ENCODE measurements at places on chromosomes 5 and 9.

GRCh38 chr5:54311176-54311677, 854 bp upstream of the ARL15 start:
- no peak for DNase-seq

DNA sequence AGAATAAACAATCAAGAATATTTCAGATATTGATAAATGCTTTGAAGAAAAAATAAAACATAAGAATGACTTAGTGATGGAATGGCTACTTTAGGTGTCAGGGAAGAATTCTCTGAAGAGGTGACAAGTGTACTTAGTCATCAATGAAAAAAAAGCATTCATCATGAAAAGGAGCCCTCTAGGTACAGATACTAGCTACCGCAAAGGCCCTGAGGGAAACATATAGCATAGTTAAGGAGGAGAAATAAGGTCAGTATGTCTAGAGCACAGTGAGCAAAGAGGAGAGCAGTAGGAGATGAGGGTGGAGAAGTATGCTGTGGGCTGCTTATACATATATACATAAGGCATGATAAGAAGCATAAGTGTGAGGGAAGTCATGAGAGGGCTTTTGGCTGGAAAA, 41.8 kb downstream of the CSF2 start:
- no peak for DNase-seq

DNA sequence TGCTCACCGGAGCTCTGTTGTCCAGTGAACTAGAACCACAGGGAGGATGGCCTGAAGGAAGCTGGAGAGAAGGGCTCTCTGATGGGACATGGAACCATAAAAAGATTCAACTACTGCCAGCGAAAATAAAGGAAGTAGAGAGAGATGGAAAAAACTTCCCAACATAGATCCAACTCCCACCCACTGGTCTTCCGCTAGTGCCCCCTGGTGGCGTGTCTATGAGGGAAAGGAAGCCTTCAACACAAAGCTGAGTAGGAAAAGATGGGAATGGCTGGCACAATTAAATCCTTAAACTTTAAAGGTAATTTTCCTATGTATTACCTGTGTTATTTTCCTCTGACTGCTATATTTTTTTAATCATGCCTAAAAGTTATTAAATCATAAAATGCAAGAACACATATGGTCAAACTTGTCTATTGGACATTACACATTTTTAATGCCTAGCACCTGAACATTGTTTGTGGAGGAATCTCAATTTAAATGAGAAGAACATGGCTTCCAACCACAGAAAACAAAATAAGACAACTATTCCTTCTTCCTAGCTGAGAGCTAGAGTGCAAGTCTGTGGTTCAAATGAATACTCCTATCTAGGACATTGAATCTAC, 51.5 kb downstream of the CEP120 start:
- DNase-seq = peak; percentile 13

DNA sequence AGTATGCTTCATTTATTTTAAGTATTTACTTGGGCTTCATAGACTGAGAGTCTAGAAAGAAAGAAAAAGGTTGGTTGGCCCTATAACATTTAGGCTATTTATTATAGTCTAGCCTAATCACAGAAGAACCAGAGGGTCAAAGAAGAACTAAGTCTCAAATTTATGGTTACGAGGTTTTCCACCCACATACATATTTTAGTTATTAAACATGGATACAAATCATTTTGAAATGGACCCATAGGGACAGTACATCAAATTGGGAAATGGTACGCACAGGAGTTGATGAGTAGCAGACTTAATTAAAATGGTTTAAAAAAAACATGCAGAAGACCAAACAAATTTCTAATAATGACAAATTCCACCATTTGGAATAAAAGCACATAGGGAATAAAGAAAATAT, 17.7 kb downstream of the SVEP1 start:
- no peak for DNase-seq

GRCh38 chr5:178527458-178528307, 62.5 kb downstream of the COL23A1 start:
- no peak for DNase-seq

DNA sequence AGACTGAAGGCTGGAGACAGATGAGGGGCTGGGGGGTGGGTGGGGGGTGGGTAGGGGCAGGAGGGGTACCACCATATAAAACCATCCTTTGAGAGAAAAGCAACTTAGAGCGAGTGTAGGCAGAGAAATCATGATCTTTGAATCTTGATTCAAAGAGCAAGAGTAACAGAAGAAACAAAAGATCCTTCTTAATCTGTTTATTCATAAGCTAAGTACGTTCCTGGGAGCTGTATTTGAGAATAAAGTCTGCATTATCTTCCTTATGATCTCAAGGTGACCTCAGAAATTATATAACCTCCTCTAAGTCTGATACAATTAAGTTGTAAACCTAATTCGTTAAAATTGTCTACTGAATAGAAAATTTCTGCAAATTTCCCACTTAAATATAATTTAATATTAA, 558.8 kb downstream of the NR2F1-AS1 start:
- DNase-seq = no peak

GRCh38 chr9:86766912-86767311, 180.4 kb downstream of the GAS1 start:
- no peak for DNase-seq

- no peak for DNase-seq
Measured at GRCh38 chr9:108885643-108886348, 23.7 kb downstream of the ACTL7A start.

DNA sequence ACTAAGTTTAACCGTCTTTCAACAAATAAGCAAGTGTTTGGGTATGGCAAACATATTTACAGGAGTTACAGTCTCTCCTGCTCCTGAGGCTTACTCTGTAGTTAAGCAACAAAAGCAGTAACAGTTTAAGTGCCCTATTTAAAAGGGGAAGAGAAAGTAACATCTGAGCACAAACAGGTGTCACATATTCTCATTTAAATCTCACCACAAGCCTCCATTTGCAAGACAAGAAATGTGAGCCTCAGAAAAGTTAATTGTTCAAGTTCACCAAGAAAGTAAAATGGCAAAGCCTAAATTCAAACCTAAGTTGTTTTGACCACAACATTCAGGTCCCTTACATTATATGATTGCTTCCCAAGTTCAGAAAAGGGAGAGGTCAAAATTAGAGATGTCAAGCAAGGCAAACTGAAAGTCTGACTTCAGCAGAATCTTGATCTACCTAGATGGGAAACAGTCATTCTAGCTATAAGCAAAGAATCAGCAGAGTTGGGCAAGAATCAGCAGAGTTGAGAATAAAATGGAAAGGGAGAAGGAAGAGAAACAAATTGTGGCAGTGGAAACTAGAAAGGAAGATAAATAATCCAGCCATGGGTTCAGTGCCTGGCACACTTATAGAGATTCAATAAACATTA, 93.4 kb downstream of the STRBP start:
- DNase-seq = no peak

DNA sequence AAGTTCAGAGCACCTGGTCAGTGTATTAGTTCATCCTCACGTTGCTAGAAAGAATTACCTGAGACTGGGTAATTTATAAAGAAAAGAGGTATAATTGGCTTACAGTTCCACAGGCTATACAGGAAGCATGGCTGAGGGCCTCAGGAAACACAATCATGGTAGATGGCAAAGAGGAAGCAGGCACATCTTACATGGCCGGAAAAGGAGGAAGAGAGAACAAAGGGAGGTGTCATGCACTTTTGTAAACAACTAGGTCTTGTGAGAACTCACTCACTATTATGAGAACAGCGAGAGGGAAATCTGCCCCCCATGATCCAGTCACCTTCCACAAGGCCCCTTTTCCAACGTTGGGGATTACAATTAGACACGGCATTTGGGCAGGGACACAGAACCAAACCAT, 28.8 kb upstream of the CAVIN4 start:
- no peak for DNase-seq
